ENCODE measurements at places on chromosomes 16 and 17.

GRCh38 chr16:1781758-1782407, 488 bp downstream of the SPSB3 start:
- no peak for DNase-seq

- DNase-seq = no peak
Observed at GRCh38 chr16:29975811-29976511, 2.3 kb downstream of the TAOK2 start.

GRCh38 chr17:60944751-60945150, 267.1 kb downstream of the BCAS3 start:
- no peak for DNase-seq

GRCh38 chr17:9905902-9906301, 831 bp upstream of the RCVRN start:
- no peak for DNase-seq

GRCh38 chr17:39080421-39081078, 70.9 kb downstream of the PLXDC1 start:
- no peak for DNase-seq

DNA sequence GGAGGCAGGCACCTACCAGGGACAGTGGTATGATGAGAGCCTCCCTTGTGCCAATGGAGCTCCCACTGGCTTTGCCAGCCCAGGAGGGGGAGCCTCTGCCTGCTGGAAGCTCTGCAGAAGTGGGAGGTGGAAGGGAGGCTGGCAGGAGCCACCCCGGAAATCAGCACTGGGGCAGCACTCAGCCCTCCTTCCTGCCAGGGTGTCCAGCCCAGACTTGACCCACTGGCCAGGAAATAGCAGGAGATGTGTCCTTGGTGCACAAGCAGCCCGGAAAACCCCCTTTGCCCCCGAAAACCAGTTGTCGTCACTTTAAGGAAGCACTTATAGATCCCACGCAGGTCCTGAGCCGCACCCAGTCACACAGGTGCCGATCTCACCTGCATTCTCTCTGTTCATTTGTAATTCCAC, 49.3 kb upstream of the CACNG4 start:
- no peak for DNase-seq

- no peak for DNase-seq
Observed at GRCh38 chr17:83131401-83132011, 52.1 kb downstream of the METRNL start.

DNA sequence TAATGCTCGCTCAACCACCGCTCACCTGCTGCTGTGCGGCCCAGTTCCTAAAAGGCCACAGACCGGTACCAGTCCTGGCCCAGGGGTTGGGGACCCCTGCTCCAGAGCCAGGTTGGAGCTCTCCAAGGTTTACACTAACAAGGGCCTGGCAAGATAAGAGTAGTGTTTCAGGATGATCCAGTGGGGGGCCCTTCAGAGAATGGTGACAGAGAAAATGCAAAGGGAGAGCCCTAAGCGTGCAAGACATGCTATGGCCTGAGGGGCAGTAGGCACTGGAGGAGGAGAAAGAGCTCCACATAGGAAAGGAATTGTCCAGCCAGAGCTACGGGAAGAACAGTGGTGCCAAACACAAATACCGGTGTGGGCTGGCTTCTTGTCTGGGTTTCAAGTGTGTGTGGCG, 233.4 kb downstream of the STX8 start:
- no peak for DNase-seq

DNA sequence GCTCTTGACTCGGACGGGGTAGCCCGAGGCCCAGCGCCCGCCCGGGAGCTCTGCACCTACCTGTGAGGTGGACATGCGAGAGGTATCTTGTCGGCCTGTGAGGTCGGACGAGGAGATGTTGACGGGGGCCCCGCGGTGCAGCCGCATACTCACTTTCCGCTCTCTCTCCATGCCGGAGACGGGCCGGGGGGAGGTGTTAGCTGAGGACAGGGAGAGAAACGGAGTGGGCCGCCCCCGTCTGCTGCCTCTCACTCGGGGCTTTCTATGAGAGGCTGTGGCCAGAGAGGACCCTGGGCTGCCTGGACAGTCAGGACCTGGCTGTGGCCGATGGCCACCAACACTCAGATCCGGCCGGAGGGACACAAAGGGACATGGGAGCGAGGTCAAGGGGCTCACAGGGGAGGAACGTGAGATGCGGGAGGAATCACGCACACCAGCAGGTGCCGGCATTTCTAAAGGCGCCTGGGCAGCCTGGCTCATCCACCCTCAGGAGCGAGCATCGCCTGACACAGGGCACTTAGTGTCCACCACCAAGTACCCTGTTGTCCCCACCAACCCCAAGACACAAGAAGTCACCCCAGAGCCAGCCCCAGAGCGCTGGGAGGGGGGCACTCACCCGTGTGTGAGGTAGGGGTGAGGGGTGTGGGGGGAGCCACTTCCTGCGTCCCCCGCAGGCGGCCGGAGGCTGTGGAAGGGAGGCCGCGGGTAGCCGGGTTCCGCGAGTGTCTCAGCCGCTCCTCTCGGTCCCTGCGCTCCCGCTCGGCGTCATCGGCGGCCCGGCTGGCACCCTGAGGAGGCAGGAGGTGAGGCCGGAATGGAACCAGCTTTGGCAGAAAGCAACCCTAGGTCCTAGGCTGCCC, 20.2 kb downstream of the SLC16A3 start:
- DNase-seq = no peak

- DNase-seq = no peak
Observed at GRCh38 chr17:5785338-5785737, 201.0 kb upstream of the NLRP1 start.

- no peak for DNase-seq
Observed at GRCh38 chr16:4110680-4111079, 5.6 kb downstream of the ADCY9 start.

DNA sequence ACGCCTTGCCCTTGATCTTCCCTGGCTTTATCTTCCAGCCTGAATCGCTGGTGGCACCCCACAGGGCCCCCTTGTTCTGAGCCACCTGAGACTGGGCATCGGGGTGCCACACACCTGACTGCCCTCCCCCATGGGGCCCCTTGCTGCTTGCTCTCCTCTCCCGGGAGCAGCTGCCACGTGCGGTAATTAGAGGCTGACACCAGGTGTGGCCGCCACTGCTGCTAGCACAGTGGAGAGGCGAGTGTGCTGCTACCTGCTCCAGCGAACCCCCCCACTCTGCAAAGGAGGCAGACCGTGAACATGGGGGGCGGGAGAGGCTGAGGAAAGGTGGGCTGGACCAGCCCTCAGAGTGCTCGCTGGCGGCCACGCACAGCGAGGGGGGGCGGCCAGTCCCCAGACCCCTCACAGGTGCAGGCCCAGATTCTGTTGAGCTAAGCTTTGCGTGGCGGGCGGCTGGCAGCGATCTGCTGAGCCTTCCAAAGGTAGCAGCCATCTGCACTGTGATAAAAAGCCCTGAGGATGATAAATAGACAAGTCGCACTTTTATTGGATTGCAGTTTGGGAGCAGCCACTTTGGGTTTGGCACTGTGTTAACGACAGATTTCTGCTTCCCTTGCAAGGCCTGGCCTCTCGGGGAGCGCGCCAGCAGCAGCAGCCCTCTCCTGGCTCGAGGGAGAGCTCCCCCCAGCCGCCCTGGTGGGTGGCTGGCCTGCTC, 167.9 kb upstream of the GSE1 start:
- DNase-seq = peak; percentile 78

- DNase-seq = no peak
Observed at GRCh38 chr17:16945663-16946218, 26.2 kb downstream of the TNFRSF13B start.

DNA sequence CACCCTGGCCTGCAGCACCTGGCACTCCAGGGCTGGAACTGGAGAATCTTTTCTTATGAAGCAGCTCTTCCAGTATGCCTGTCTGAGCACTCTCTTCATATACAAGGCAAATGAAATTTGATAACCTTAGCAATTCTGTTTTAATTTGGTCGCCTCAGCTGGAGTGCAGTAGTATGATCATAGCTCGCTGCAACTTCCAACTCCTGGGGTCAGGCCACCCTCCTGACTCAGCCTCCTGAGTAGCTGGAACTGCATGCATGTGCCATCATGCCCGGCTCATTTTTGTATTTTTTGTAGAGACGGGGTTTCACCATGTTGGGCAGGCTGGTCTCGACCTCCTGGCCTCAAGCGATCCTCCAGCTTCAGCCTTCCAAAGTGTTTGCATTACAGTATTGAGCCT, 140.8 kb upstream of the CHMP6 start:
- no peak for DNase-seq

- no peak for DNase-seq
Observed at GRCh38 chr16:24801761-24802302, 43.9 kb upstream of the SLC5A11 start.

DNA sequence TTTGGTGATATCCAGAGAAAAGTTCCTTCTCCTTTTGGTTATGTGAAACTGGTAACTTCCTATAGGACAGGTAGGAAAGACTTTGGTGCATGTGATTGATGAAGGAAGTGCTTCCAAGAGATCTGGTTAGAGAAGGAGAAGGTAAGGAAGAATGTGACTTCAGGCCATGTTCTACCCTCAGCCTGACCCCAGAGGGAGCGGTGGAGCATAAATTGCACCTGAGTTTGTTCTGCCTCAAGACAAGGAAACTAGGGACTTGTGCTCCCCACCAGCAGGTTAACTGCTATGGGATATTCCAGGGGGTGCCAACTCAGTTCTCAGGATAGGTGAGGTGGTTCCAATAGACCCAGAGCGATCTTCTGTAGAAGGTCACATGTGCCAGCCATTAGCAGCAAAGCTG, 299.3 kb upstream of the XYLT1 start:
- no peak for DNase-seq

- no peak for DNase-seq
Observed at GRCh38 chr16:1917665-1918350, 407 bp downstream of the HS3ST6 start.

DNA sequence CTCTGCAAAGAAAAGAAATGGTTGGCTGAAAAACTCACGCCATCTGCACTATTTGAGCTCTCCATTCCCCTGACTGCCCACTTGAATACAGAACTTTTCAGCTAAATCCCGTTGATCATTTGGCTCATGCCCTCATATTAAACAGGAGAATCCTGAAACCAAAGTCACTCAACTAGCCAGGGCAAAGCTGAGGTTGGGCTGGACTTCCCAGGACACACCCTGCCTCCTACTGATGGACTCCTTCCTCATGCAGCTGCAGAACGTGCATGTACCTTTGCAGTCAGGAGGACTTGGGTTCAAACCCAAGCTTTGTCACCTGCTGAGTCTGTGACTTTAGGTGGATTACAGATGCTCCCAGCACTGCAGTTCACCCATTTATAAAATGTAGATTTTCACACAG, 7.7 kb downstream of the ASIC2 start:
- no peak for DNase-seq

GRCh38 chr17:81277421-81277820, 17.7 kb downstream of the SLC38A10 start:
- no peak for DNase-seq

DNA sequence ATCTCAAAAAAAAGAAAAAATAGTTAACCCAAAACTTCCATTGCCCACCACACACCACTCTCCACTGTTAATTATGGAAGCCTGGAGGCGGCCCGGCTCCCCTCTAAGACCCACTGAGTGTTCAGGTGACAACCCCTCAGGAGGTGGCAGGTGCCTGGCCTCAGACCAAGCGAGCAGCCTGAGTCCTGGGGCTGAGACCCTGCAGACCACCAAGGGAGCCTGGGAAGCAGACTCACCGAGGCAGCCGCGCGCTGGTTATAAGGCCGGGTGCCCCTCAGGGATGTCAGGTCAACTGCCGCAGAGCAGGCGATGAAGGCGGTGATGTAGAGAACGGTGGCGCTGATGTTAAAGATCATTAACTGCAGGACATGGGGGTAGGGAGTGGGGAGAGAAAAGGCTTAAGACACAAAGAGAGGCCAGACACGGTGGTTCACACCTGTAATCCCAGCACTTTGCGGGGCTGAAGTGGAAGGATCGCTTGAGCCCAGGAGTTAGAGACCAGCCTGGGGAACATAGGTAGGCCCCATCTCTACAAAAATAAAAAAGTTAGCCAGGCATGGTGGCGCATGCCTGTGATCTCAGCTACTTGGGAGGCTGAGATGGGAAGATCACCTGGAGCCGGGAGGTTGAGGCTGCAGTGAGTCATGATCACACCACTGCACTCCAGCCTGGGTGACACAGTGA, 13.3 kb downstream of the ARL2BP start:
- DNase-seq = no peak

DNA sequence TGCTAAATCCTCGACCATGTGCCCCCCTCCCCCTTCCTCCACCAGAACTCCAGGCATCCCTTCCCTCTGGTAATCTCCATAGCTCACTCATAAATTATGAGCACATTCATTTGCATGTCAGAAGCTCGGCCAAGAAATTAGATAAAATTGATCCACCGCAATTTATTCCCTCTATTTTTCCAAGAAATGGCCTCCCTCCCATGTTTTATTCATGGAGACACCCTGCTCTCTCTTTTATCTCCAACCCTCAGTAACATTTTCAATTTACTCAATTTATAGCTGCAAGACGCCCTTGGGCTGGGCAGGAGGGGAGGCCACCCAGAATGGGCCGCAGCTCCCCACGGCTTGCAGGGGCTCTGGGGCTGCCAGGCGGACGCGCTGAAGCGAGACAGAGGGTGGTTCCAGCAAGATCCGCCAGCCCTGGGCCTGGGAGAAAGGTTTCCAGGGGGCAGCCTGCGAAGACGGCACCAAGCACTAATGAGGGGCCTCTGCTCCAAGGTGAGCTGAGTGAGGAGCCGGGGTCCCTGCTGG, 54.7 kb upstream of the ZNF423 start:
- DNase-seq = no peak

GRCh38 chr16:14121872-14122271, 50.8 kb downstream of the MRTFB start:
- DNase-seq = no peak

- DNase-seq = no peak
Observed at GRCh38 chr17:81926451-81927151, 934 bp downstream of the MAFG start.

DNA sequence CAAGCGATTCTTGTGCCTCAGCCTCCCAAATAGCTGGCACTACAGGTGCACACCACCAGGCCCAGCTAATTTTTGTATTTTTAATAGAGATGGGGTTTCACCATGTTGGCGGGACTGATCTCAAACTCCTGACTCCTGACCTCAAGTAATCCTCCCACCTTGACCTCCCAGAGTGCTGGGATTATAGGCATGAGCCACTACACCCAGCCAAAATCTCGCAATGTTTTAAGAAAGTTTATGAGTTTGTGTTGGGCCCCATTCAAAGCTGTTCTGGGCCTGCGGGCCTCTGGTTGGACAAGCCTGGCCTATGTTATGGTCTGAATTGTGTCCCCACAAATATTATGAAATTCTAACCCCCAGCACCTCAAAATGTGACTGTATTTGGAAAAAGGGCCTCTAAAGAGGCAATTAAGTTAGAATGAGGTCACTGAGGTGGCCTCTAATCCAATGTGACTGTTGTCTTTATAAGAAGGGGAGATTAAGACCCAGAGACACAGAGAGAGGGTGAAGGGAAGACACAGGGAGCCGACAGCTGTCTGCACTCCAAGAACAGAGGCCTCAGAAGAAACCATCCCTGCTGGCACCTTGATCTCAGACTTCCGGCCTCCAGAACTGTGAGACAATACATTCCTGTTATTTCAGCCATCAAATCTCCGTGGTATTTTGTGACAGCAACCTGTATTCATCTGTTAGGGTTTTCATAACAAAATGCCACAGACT, 469.9 kb downstream of the HS3ST4 start:
- DNase-seq = no peak

DNA sequence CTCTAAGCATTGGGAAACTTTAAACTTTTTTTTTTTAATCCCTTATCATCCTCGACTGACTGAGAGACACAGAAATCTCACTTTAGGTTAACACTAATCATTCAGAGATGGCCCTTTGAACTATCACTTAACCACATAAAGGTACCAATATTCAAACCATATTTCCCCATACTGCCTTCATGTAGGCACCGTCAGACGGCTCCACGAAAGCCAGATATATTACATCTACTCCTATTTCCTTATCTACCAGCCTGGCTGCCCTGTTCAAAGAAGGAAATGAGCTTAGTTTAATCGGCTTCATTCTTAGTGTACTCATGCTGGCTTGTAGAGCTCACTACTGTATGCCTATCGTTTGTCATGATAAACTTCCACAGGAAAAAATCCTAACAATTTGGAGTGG, 270.9 kb downstream of the CEP112 start:
- no peak for DNase-seq

All from NCI-H1417 treated with DMSO at 0.1 percent for 48 hours (cell line).